ENCODE measurements at places on chromosomes 6 and 20. TPM values are rescaled to one million over a fixed set of nuclear protein-coding genes. Genes with fewer than 3 reads are reported as not detected.

DNA sequence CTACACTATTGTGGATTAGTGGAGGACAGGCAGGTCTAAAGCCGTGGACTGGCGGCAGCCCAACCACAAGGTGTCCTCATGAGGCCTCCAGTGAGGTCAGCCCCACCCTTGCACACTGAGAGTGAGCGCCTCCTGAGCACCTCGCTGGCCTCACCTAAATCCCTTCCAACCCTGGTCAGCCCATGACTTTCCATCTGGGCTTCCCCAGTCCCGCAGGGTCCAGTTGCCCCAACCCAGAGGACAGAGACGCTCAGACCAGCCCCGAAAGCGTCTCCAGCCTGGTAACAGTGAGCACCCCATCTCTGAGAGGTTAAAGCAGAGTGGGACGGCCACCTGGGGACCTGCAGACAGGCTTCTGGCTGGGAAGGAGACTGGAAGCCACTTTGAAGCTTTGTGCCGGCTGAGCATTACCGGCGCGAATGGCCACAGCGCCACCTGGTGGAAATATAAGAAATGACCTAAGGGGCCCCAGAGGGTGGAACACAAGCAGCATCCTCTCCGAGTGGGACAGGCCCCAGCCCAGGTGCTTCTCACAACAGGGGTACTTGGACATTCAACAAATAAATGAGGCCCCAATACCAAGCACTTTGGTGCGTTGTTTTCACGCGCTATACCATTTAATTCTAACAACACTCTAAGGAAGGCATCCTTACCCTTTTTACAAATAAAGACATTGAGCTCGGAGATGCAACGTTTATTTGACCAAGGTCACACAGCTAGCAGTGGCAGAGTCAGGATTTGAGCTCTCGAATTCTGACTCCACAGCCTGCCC is 65.7 kb upstream of the TOP1 start:
- peak; percentile 65 for DNase-seq

- DNase-seq: no peak
These were observed 34.3 kb downstream of the HLA-DMB start for GRCh38 chr6:32906539-32906938.

GRCh38 chr6:168550326-168550725 is 109.3 kb downstream of the SMOC2 start:
- DNase-seq: no peak

GRCh38 chr6:128899341-128900050 is 16.6 kb downstream of the LAMA2 start:
- DNase-seq: no peak

DNA sequence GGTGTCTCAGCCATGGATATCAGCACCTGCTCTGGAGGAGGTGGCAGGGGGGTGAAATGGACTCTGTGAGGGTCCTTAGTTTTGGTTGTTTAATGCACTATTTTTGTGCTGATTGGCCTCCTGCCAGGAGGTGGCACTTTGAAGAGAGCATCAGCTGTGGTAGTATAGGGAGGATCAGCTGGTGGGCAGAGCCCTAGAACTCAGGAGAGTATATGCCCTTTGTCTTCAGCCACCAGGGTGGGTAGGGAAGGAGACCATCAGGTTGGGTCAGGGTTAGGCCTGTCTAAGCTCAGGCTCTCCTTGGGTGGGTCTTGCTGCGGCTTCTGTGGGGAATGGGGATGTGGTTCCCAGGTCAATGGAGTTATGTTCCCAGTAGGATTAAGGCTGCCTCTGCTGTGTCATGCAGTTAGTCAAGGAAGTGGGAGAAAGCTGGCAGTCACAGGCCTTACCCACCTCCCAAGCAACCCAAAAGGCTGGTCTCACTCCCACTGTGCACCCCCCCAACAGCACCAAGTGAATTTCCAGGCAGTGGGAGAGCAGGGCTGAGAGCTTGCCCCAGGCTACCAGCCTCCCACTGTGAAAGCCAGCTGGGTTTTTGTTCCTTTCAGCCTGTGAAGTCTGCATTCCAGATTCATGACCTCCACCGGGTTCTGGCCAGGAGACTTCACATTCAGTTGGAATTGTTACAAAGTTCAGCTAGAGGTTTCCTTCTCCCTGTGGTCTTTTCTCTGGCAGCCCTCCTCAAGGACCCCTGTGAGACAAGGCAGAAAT is 5.7 kb upstream of the OSTM1 start:
- DNase-seq: no peak

DNA sequence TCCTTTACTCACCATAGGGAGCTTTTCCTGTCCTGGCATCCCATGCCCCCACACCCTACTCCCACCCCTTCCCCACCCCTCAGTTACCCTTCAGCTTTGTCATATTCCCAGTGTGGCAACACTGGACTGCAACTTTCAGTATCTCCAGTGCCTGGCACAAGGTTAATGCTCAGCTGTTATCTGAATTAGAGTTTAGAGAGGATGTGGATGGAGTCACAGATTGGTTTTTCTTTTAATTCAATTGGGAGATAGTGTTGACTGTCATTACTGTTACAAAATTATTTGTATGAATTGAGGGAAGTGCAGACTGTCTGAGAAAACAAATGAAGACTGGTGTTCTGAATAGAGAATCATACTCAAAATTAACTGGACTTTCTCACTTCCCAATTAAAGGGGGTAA is 89.9 kb downstream of the TULP4 start:
- DNase-seq: no peak

GRCh38 chr6:87344731-87345130 is at the start of gene C6orf163:
TSS of gene C6orf163 (plus strand) at chr6:87344813. CDS start at chr6:87345100, 287 bp downstream.
- no peak for DNase-seq

DNA sequence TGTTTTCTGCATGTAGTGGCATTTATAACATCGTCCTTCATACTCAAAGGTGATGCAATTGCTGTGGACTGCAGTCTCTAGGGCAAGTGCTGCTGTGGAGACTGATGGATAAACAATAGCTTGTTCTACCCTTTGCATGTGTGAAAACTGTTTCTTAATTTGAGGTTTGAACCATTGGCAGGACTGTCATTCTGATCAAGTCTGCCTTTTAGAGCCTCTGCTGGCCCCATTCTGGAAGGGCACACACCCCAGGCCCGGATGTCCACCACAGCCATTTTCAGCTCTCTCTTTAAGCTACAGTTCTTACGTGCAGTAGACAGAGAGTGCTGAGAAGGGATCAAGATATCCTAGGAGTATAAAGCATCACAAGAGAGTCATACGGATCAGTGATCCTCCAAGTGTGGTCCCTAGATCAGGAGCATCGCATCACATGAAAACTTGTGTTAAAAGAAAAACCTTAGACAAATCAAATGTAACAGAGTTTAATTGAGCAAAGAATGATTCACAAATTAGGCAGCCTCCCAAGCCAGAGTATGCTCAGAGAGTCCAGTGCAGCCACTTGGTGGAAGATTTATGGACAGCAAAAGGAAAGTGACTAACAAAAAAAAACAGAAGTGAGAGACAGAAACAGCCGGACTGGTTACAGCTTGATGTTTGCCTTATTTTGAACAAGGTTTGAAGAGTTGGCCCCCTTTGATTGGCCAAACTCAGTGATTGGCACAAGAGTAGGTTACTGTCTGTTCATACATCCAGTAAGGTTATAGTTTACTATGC is 52.0 kb downstream of the FRK start:
- DNase-seq: no peak

The SLC32A1 gene
- polyA plus RNA-seq: 1.6 TPM
